CD4-positive, alpha-beta T cell treated with Interleukin-15 for 1 hour (primary cell): ENCODE measurements at places on chromosomes 1 and 21.

- no peak for DNase-seq
Observed at GRCh38 chr1:233282582-233282886, 13.0 kb downstream of the PCNX2 start.

GRCh38 chr1:67957066-67957465 lies 93.4 kb downstream of the DIRAS3 start:
- DNase-seq: no peak

- DNase-seq: no peak
Observed at GRCh38 chr1:50833216-50833615, 126.9 kb downstream of the FAF1 start.

DNA sequence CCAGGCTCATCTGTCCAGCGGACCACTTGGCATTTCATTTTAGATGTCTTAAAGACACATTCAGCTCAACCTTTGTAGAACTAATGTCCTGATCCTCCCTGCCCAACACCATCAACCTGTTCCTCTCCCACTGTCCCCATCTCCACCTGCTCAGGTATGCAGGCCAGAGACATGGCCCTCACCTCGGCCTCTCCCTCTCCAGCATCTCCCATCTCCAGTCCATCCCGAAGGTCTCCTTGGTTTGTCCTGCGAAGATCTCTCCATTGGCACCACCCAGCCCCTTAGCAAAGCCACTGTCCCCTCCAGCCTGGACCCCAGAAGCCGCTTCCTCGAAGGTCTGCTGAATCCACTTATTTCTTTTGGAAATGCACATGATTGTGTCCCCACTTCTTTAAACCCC lies 20.9 kb upstream of the KCNC4 start:
- no peak for DNase-seq
